ENCODE measurements at places on chromosomes 6 and 20.

GRCh38 chr20:44552050-44552449 lies 30.2 kb upstream of the SERINC3 start:
- DNase-seq = no peak

DNA sequence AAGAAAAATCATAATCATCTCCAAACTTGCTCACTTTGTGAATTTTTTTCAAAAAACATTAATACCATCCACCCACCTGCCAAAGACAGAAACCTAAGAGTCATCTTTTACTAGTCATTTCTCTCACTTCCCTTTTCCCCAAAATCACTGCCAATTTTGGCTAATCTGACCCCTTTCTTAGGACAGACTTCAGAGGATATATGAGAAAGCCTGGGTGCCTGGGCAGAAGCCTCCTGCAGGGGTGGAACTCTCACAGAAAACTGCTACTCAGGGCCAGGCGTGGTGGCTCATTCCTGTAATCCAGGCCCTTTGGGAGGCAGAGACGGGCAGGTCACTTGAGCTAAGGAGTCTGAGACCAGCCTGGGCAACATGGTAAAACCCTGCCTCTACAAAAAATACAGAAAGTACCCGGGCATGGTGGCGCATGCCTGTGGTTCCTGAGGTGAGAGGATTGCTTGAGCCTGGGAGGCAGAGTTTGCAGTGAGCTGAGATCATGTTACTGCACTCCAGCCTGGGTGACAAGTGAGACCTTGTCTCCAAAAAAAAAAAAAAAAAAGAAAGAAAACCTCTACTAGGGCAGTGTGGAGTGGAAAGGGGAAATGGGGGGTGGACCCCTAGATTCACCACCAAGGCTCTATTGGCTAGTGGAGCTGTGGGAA lies 3.8 kb downstream of the DEK start:
- no peak for DNase-seq

DNA sequence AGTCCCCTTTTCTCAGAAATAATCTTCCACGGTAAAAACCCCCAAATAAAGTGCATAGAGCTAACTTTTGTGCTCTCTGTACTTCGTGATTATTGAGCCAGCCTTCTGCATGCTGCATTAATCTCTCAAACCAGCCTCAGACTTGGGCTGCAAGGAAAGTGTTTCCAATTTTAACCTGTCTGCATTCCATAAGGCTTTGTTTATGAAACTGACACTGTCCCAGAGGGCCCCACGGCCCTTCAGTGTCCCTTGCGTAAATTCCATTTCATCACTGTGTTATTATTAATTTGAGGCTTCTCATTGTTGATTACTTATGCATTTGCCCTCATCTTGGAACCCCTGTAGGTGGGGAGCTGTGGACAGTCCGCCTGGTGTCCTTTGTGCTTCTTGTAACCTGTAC lies 15.6 kb upstream of the SNRPB2 start:
- no peak for DNase-seq

- DNase-seq = no peak
These were observed 888.8 kb downstream of the QKI start for GRCh38 chr6:164303102-164303964.

DNA sequence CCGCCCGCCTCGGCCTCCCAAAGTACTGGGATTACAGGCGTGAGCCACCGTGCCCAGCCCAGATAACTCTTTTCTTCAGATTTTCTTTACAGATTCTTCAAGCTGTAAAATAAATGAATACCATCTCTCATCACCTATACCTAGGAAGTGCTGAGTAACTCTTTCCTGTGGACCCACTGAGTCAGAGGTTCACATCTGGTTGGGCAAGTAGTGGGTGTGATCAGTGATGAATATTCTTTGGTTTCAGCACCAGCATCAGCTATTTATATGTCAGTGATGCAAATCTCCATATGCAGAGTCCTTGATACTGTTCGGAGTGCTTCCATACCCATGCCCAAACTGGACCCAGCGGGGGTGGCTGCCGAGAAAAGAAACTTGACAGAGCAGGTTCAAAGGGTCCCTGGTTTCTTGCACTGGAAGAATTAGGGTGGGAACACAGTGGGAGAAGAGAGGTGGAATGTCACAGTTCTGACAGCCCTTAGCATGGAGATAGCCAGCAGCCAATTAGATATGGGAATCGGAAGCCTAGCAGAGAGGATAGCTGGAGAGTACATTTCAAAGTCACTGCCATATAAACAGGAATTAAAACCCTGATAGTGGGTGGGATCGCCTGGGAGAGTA lies 64.9 kb upstream of the DDR1 start:
- no peak for DNase-seq

DNA sequence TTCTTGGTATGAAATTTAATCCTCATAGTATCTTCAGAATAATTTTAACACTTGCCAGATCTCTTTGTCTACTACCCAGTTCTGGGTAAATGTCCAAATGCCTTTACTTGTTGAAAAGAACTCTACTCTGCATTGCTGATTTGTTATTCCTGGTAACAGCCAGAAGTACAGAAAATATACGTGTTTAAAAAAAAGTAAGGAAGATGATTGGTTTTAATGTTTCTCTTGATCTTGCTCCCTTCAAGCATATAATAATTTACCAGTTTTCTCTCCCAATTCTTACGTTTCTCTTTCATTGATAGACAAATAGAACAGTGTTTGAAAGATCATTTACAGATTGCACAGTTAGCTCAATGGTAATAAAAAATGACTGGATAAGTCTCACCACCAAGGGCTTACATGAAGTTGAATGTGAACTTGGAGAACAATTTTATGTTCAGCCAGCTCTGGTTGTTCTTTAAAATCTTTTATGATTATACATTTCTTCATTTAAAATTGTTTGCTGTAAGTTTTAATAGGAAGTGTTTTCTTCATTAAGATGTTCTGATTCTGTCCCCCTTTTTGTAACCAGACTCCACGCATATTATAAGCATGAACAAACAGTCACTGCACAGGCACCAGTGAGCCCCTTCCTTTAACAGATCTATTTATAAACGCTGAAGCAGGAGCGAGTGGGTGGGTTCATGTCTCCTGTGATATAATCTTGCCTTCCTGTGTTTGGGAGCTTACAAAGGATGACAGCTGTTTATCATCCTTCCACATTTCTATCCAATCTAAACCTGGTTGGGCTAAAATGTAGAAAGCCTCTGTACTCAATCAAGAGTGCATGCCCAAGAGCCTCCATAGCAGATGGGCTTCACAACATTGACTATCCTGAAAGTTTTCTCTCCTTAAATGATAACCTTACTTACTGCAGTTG lies 299.5 kb downstream of the PRL start:
- no peak for DNase-seq

GRCh38 chr20:45176526-45177267 lies 2.0 kb downstream of the PI3 start:
- no peak for DNase-seq

- DNase-seq = no peak
These were observed 109.2 kb downstream of the ESR1 start for GRCh38 chr6:151916680-151917164.

- no peak for DNase-seq
These were observed 18.1 kb downstream of the SLX4IP start for GRCh38 chr20:10453241-10453640.

- DNase-seq = no peak
These were observed 43.3 kb downstream of the LRRC1 start for GRCh38 chr6:53837865-53838769.

DNA sequence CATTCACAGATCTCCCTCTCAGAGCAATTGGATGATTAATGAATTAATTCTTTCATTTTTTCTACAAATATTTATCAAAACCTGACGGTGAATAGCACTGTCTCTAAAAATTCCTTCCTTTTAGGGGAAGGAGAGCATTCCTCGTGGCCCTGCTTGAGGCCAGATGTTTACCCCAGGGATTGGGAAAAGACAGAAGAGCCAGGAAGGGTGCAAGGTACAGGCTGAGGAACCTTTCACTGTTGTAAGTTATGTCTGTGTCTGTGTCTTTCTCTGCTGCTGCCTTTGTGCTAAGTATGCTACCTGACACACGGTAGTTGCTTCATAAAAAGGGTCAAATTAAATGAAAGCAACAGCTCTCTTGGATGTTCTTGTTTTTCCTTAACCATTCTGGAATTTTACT lies 27.4 kb upstream of the CCN2 start:
- no peak for DNase-seq
